ENCODE measurements at places on chromosomes 13 and 19.

DNA sequence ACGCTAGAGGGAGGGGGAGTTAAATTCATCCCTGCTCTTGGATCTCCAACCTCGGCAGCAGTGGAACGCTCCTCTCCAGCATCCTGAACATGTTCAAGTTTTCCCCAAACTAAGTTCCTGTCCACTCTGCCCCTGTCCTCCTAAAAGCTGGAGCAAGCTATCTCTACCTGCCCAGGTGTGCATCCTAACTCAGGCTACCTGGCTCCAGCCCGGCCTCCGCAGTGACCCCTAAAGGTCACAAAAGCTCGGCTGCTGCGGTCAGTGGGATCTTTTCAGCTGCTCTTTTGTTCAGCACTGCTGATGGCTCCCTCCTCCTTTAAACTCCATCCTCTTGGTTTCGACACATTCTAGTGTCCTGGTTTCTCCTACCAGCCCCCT lies 1.4 kb downstream of the DCUN1D2 start:
- DNase-seq, result no peak

DNA sequence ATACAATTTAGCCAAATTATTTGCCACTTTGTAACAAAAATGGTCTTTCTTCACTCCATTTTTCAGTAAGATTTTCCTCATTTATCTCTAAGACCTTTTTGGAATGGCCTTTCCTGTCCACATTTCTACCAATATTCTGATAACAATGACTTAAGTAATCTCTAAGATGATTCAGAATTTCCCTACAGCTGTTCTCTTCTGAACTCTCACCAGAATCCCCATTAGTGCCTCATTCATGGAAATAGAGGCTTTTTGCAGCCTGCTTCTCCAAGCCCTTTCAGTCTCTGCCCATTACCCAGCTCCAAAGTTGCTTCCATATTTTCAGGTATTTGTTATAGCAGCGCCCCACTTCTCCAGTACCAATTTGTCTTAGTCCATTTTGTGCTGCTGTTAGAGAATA lies 867.0 kb downstream of the GPC5 start:
- DNase-seq, result no peak

- no peak for DNase-seq
Measured at GRCh38 chr19:29517946-29518345, 7.8 kb upstream of the VSTM2B start.

GRCh38 chr19:23393121-23393520 lies 2.1 kb downstream of the ZNF91 start:
- DNase-seq, result no peak

DNA sequence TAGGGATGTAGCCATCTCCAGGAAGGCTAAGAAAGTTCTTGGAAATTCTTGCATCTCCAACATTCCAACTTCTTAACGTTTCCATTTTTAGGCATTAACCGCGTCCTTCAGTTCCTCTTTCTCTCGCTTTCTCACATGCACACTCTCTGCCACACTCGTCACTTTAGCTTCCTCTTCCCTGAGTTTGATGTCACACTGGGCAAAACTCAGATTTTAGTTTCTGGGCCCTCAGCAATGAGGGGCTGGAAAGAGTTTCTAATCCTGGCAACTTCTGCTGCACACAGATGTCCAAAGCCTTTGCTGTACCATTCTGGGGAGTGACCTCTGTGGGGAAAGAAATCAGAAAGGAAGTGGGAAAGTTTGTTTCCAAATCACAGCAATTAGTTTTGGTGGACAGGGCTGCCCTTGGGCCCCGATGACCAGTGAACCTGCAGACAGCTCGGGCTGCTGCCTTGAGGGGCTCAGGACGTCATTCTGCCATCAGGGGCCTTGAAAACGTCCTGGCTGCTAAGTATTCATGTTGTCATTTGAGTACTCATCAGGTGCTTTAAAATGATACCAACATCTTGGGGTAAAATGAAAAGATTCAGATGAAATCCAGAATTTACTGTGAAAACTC lies 89.3 kb downstream of the KL start:
- DNase-seq, result no peak

DNA sequence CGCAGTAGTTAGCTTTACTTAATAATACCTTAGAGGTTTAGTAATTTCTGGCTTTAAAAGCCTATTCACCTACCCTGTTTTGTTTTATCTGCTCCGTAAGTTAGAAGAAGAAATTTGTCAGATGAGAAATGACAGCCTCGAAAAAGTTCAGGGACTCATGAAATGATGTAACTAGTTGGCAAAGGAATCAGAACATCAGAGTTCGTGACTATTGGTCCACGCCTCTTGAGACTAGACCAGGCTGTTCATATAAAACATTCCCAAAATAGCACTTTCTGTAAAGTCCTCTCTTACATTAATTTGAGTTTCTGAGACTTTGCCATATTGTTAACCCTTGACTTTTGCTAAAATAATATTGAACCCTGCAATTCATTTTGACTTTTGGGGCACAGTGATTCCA lies 92.0 kb downstream of the HS6ST3 start:
- no peak for DNase-seq

DNA sequence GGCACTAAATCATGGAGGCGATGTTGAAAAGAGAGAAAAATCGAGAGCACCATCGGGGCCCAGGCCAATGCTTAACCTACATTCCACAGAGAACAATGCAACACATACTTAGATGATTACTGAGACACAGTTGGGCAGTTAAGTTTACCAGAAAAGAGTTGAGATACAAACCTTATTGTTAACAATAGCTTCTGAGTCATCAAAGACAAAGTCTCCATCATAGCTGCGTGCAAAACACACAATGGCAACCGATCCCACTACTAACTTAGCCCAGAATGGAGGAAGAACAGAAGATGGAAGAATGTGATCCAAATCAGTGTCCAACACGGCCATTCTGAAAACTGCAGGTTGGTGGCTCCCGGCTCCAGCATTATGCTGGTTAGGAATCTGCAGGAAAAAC lies 6.2 kb downstream of the TMTC4 start:
- DNase-seq, result no peak

GRCh38 chr19:1618157-1619093 lies 13.2 kb upstream of the UQCR11 start:
- no peak for DNase-seq

Measured in CD4-positive, alpha-beta T cell treated with Interleukin-4 for 1 hour (primary cell).